Tibial nerve (tissue), 4 donors: ENCODE measurements at places on chromosomes 1 and 21. TPM values are rescaled to one million over a fixed set of nuclear protein-coding genes. Genes with fewer than 3 reads are reported as not detected.

DNA sequence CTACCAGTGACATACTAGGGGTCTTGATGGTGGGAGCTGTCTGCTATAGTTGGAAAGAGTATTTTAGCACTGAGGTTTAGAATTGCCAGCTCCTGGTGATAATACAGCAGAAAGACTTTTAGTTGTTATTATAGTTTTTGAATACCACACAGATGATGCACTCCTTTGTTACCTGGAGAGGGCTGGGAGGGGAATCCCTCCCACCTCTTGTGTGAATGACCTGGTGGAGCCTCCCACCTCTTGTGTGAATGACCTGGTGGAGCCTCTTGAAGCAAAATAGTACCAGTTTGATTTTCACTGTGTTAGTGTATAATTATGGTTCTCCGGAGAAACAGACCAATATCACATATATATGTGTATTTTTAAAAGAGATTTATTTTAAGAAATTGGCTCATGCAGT, 3.3 kb downstream of the DISP1 start:
- no peak for DNase-seq

The ARHGEF10L gene
- total RNA-seq: 39.6 TPM

The SAMSN1 gene
- 2.9 TPM for total RNA-seq

The RIPK4 gene
- 1.2 TPM for total RNA-seq

- DNase-seq: no peak
Measured at GRCh38 chr1:41905093-41905675, 13.5 kb downstream of the HIVEP3 start.

GRCh38 chr1:157966031-157966537, 27.4 kb upstream of the KIRREL1 start:
- no peak for DNase-seq

- no peak for DNase-seq
Measured at GRCh38 chr1:183632114-183632513, 3.5 kb downstream of the ARPC5 start.

DNA sequence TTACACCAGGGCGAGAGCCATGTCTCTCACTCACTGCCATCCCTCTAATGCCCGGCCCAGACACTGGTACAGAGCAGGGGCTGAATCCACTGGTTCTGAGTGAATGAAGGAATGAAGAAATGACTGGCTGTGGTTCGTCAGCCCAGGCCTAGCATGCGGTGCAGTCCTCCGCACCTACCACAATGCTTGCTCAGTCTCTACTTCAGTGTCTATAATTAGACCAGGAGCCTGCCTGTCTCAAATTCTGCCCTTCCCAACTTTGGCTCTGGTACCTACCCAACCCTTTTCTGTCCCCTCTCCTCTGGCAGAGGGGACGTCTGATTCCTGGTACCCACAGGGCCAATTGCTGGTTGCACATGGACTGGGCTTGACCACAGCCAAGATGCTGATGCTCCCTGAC, 118.2 kb upstream of the GRIK3 start:
- DNase-seq: no peak

GRCh38 chr1:8629241-8630091, 188.0 kb downstream of the RERE start:
- no peak for DNase-seq

- DNase-seq: peak; percentile 45
Measured at GRCh38 chr1:171256940-171257606, 8.8 kb downstream of the FMO1 start.

DNA sequence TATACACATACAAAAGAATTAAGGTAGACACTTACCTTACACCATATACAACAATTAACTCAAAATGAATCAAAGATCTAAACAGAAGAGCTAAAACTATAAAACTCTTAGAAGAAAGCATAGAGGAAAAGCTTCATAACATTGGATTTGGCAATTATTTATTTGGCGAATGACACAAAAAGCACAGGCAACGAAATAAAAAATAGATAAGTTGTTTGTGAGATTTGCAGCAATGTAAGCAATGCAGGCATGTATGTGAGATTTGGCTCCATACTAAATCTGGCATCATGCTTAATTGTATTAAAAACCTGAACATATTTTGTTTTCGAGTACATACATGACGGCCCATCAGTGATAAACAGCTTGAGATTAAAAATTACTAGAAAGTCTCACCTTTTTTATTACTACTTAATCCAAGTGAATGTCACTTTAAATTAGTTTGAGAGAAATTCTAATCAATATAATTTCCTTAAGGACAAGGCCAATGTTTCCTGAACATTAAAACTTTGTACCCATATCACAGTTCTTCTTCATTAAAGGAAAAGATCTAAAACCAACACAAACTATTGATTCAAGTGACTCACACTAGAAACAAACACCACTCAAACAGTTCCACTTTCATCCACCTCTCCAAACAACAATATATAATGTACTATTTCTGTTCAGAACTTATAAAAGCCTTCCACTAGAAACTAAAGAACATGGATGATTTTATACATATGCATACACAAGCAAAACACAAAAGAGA, 23.1 kb upstream of the TMEM125 start:
- DNase-seq: no peak
